ENCODE measurements at places on chromosomes 1 and 21.

- H3K4me1 ChIP-seq = no peaks in the 10 kb centered on the region
- H3K4me3 ChIP-seq = no peak overlapping the region
- no peaks in the 10 kb centered on the region for H3K36me3 ChIP-seq
- DNase-seq = no peak
Measured at GRCh38 chr1:76868154-76868882, 1.0 kb downstream of the ST6GALNAC5 start.

DNA sequence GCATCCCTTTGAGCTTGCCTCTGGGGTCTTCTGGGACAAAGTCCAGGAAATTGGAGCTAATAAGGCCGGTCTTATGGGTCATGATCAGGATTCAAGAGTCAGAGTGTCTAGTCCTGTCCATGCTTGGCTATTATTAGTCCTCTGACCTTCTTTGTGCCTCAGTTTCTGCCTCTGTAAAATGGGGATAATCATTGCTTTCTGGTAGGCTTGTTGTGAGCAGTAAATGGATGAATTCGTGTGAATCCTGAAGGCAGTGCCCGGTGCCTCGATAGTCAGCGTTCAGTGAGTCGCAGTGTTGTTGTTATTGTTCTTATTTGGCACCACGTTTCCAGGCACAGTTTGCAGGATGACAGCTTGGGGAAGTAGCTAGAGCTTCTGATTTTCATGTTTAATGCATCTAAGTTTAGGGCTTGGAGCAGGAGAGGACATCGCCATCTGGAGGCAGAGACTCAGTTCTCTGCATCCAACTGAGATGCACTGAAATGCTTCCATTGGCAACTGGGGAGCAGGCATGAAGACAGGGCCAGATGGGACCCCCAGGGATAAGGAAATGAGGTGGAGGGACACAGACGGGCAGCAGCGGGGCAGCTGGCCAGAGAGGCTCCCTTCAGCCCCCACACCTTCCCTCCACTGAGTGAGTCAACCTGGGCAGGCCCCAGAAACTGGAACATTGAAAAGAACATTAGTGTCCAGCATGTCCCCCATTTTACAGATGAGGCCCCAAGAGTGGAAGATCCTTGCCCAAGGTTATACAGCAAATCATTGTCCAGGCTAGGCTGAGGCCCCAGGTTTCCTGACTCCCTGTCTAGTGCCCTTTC, 160.3 kb downstream of the PTPRU start:
- H3K36me3 ChIP-seq = no peaks in the 10 kb centered on the region
- H3K4me3 ChIP-seq = no peak overlapping the region
- H3K27me3 ChIP-seq = no peaks in the 10 kb centered on the region

DNA sequence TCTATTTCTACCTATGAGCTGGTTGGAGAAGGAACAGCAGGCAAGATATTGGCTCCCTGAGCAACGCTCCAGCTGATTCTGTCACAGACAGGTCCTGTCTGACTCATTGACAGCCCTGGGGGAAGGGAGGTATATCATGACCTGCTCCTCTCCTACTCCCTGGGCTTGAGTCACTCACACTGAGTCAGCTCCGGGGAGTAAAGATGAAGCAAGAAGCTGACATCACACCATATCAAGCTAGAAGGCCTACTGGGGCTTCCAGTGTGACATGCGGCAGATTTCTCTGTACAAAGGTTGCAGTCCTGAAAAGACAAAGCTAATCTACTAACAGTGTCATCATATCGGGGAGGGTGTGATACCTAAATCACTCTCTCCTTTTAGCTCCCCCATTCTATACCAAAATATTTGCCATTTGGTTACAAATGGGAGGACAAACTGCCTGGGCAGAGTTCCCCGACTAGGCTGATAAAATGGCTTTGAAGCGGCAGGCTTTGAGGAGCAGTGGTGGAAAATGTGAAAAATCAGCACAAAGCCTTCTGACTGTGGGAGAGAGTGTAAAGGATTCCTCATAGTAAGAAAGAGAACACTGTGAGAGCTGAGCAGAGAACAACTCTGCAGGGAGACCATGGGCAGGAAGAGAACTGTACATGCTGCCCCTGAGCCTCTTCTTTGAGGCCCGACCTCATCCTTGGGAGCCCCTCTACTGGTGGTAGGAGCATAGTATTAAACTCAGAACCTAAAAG, 15.5 kb downstream of the PI4KB start:
- H3K27me3 ChIP-seq = no peaks in the 10 kb centered on the region
- DNase-seq = no peak
- H3K36me3 ChIP-seq = peaks cover 95% of the 10 kb centered on the region

DNA sequence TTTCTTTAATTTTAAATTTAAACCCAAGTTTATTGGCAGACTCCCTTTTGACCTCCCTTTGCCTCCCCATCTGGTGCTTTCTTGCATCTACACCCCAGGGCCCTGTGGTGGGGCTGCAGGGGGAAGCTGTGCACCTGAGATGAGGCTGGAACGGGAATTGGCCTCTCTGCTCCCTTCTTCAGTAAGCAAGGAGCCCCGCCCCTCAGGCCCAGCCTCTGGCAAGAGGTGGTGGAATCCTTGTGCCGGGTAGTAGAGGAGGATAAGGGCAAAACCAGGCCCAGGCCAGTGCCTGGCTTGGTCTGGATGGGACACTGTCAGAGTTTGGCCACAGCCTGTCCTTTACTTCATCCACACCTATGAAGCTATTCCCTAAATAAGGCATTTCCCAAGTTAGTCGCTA, 25.1 kb downstream of the ATP8B2 start:
- peaks cover 27% of the 10 kb centered on the region for H3K27me3 ChIP-seq
- H3K36me3 ChIP-seq = peaks cover 36% of the 10 kb centered on the region
- DNase-seq = no peak
- peaks cover 4% of the 10 kb centered on the region for H3K4me1 ChIP-seq
- no peak overlapping the region for H3K27ac ChIP-seq

GRCh38 chr1:91747666-91748065, 138.3 kb downstream of the TGFBR3 start:
- no peak for DNase-seq
- H3K27ac ChIP-seq = no peak overlapping the region
- no peaks in the 10 kb centered on the region for H3K4me1 ChIP-seq
- no peaks in the 10 kb centered on the region for H3K27me3 ChIP-seq
- no peaks in the 10 kb centered on the region for H3K36me3 ChIP-seq
- no peak overlapping the region for H3K4me3 ChIP-seq

GRCh38 chr1:155910621-155911121, 478 bp downstream of the RIT1 start:
- peaks cover 68% of the 10 kb centered on the region for H3K36me3 ChIP-seq
- H3K4me1 ChIP-seq = peaks cover 26% of the 10 kb centered on the region
- H3K4me3 ChIP-seq = peak overlapping the region; percentile 75
- DNase-seq = peak; percentile 23
- peak overlapping the region; percentile 81 for H3K27ac ChIP-seq
- no peaks in the 10 kb centered on the region for H3K27me3 ChIP-seq

GRCh38 chr1:65629788-65630187, 162.9 kb upstream of the PDE4B start:
- H3K27me3 ChIP-seq = peaks cover 3% of the 10 kb centered on the region
- H3K4me3 ChIP-seq = no peak overlapping the region
- no peaks in the 10 kb centered on the region for H3K36me3 ChIP-seq
- no peak overlapping the region for H3K27ac ChIP-seq
- no peak for DNase-seq

DNA sequence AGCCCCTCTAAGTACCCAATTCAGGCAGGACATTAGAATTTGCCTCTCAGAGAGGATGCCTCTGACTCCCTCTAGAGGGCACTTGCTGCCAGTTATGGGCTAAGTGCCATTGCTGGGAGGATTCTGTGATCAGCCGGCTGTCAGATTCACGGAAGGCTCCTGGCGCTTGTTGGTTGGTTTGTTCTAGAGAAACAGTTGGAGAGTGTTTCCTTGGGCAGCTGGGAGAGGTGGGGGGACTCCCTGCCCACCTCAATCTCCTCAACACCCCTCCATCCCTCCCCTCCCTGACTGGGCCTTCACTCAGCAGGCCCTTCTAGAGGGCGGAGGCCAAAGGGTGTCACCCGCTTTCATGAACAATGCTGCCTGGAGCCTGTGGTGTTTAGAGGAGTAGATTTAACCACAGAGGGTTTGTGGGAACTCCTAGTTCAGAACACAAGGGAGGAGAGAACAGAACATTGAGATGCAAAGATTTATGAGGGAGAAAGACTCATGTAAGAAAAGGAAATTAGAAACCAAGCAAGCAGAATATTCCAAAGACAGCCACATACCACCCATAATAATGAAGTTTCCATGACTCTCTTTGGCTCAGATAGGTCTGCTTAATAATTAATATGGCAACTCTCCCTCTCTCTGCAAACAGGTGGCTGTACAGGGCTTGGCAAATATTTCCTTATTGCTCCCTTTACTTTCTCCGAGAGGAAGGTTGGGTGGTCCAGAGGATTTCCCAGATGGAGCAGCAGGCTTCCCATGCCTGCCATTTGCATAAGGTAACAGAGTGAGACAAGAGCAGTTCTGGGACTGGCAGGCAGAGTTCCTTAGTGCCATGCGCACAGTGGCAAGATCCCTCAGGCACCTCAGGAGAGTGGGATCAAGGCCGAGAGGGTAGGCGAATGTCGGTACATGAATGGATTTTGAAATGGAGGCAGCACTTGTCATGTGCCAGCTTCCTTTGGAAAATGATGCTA, 30.0 kb upstream of the ACP6 start:
- no peaks in the 10 kb centered on the region for H3K4me1 ChIP-seq
- no peak overlapping the region for H3K27ac ChIP-seq
- peaks cover 34% of the 10 kb centered on the region for H3K27me3 ChIP-seq

- H3K27ac ChIP-seq = no peak overlapping the region
- no peaks in the 10 kb centered on the region for H3K36me3 ChIP-seq
- no peaks in the 10 kb centered on the region for H3K4me1 ChIP-seq
- no peak overlapping the region for H3K4me3 ChIP-seq
- peaks cover 10% of the 10 kb centered on the region for H3K27me3 ChIP-seq
Measured at GRCh38 chr1:159957824-159958268, 3.8 kb upstream of the SLAMF9 start.

DNA sequence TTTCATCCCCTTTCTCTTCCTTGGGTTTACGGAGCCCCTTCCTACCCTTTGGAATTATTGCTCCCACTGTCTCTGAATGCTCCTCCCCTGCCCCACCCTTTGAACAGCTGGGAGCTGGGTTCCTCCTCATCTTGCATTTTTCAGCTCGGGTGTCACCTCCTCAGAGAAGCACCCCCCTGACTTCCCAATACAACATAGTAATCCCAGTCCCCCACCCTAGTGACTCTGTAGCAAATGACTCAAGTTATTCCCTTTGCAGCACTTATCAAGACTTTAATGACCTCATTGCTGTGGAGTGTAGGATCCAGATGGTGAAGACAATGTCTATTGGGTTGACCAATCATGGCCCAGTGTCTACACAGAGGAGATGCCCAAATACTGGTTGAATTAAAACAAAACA, 8.9 kb upstream of the VWA5B1 start:
- no peaks in the 10 kb centered on the region for H3K4me1 ChIP-seq
- no peaks in the 10 kb centered on the region for H3K36me3 ChIP-seq
- no peak overlapping the region for H3K4me3 ChIP-seq
- peaks cover 17% of the 10 kb centered on the region for H3K27me3 ChIP-seq

DNA sequence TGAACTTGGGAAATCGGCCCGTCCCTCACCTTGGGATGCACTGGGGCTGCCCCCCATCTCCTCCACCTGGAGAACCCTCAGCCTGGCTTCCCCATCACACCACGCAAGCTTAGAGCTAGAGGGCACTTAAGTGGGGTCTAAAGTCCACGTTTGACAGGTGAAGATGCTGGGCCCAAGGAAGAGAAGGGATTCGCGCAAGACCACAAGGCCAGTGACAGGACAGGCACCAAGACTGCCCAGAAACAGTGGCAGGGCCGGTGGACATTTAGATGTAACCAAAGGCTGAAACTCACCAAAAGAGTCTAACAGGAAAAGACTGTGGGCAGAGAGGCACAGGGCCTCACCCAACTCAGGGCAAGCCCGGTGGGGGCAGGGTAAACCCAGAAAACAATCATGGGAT, 130.8 kb upstream of the EDN2 start:
- no peaks in the 10 kb centered on the region for H3K4me1 ChIP-seq
- no peak overlapping the region for H3K4me3 ChIP-seq
- DNase-seq = no peak
- H3K27ac ChIP-seq = peak overlapping the region; percentile 53
- no peaks in the 10 kb centered on the region for H3K27me3 ChIP-seq

GRCh38 chr1:46081619-46082018, 50.8 kb downstream of the PIK3R3 start:
- H3K27ac ChIP-seq = no peak overlapping the region
- H3K4me1 ChIP-seq = no peaks in the 10 kb centered on the region
- H3K4me3 ChIP-seq = no peak overlapping the region
- DNase-seq = no peak
- no peaks in the 10 kb centered on the region for H3K27me3 ChIP-seq

DNA sequence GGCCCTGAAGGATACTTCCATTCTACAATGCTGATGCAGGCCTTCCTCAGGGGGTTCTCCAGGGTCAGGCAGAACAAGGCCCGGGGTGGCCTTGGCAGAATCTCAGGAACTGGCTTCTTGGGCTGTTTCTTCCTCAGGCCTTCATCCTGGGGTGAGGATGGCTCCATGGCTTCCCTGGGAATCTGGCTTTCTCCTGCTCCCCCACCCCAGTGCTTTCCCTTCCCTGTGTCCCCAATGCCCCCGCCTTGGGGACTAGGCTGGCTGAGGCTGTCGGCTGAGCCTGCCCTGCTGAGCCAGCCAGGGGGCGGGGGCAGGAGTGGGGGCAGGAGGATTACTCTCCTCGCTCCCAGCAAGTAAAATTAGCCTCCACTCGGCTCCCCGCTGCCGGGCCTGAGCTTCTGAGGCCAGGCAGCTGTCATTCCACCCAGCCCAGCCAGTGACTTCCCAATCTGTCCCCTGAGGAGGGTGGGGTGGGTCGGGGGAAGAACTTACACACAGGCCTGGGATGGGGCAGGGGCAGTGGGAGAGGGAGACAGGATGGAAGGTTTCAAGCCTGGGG, at the start of gene CACNA1S:
Gene CACNA1S, minus strand, starts transcription at position 254 of the 559 bp plus-strand sequence. Its CDS starts 87 bp downstream, at position 167.
- no peak within 1 kb of the TSS for H3K4me3 ChIP-seq
- no peak within 1 kb of the TSS for H3K27ac ChIP-seq
- H3K36me3 ChIP-seq = no peaks in the 10 kb centered on the region
- peaks cover 11% of the 10 kb centered on the region for H3K4me1 ChIP-seq

GRCh38 chr1:28450561-28450960, 55.3 kb upstream of the RCC1 start:
- H3K36me3 ChIP-seq = no peaks in the 10 kb centered on the region
- peaks cover 9% of the 10 kb centered on the region for H3K4me1 ChIP-seq
- no peaks in the 10 kb centered on the region for H3K27me3 ChIP-seq
- no peak overlapping the region for H3K27ac ChIP-seq
- DNase-seq = no peak

DNA sequence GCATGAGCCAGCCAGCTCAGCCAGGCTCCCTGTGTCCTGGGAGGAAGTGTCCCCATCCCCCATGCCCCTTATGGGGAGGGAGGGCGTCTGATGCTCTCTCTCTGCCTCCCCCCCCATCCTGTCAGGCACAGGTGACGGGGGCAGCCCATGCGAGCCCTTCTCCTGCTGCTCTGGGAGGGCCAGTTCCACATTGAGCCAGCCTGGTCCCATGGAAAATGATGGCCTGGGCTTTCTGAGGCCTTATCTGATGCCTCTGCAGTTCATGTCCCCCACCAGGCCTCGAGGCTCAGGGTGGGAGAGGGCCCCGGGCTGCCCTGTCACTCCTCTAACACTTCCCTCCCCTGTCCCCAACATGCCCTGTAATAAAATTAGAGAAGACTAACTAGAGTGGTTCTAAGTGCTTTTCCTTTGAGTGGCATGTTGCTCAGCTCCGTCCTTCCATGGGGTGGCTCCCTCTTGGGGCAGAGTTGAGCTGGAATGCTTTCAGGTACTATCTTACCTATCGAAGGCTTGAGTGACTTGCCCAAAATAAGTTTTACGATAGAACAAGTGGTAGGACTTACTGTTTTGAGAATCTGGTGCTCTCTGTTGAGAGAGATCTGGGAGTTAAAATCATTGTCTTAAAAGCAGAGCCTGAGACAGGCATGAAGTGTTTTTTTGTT, 1.8 kb upstream of the MTFR1L start:
- DNase-seq = no peak
- H3K36me3 ChIP-seq = no peaks in the 10 kb centered on the region
- H3K4me3 ChIP-seq = no peak overlapping the region
- H3K27ac ChIP-seq = no peak overlapping the region
